ENCODE measurements at places on chromosomes 12 and 14.

GRCh38 chr14:102019006-102019540 lies 54.7 kb downstream of the DYNC1H1 start:
- DNase-seq: no peak

- no peak for DNase-seq
Measured at GRCh38 chr12:49227713-49228112, 37.2 kb upstream of the TUBA1C start.

- peak; percentile 31 for DNase-seq
Measured at GRCh38 chr12:47686645-47687240, 19.1 kb downstream of the RPAP3 start.

GRCh38 chr12:127936463-127936862 lies 330.5 kb upstream of the TMEM132C start:
- no peak for DNase-seq

DNA sequence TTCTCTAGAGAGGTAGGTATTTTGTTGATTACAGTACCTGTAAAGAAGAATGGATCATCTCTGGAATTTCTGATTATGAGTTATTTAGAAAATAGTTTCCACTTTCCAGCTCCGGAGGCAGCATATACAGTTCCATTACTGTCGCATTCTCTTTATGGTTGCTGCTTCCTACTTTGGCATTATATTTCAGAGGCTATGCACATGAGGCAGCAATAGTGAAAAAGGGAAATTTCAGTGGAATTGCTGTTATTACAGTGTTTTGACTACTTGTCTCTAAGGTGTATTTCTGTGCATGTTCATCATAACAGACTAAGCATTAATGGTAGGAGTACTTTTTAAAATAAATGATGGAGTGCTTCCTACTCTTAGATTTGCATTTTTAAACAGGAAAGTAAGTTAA lies 10.2 kb downstream of the GNG2 start:
- no peak for DNase-seq

- DNase-seq: no peak
Measured at GRCh38 chr14:53668897-53669296, 287.7 kb downstream of the BMP4 start.

- DNase-seq: no peak
Measured at GRCh38 chr14:95545515-95546168, 10.8 kb downstream of the GLRX5 start.

DNA sequence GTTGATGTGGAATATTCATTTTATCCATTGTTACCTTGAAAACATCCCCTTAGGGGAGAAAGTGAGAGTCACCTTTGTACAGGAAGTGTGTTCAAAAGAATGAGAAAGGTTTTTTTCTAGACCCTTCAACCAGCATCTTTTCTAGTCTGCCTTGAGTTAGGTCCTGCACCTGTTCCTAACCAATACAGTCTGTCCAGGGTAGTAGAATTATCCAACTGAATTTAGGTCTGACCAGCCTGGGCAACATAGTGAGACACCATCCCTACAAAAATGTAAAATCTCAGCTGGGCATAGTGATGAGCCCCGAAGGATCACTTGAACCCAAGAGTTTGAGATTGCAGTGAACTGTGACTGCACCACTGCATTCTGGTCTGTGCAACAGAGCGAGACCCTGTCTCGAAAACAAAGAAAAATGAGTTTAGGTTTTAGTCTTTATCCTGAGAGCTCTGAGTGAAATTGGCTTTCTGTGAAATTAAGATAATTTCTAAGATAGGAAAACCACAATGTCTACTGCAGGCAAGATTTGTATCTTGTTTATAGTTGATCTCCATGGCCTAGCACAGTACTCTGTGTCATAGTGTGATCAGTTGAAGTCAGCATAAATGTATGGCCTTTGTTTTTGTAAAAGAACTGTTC lies 25.2 kb downstream of the ARHGAP5 start:
- DNase-seq: no peak

GRCh38 chr14:22984959-22985658 lies 2.8 kb upstream of the AJUBA start:
- DNase-seq: no peak

DNA sequence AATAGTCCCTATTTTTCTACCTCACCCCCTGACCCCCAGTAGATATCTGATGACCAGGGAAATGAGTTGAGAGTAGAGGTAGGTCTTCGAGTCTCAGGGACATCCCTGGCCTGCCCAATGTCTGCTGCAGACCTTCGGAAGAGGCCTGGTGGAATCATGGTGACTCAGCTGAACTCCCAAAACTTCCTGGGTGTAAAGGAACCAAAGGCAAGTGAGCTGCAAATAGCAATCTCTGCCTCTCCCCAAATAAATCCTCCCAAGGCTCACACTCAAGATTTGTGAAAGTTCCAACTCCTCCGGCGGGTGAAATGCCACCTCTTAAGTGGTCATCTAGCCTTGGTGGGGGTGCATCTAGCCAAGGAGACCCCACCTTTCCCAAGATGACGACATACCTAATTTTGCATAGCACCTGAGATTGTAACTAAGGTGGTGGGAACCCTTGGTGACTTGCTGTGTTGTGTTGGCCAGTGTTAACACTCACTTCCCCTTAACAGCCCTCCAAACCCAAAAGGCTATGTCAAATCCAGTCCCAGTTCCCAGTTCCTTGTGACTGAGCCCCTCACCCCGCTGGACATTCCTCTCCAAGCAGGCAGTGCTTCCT lies 6.3 kb downstream of the ZFP36L1 start:
- no peak for DNase-seq

DNA sequence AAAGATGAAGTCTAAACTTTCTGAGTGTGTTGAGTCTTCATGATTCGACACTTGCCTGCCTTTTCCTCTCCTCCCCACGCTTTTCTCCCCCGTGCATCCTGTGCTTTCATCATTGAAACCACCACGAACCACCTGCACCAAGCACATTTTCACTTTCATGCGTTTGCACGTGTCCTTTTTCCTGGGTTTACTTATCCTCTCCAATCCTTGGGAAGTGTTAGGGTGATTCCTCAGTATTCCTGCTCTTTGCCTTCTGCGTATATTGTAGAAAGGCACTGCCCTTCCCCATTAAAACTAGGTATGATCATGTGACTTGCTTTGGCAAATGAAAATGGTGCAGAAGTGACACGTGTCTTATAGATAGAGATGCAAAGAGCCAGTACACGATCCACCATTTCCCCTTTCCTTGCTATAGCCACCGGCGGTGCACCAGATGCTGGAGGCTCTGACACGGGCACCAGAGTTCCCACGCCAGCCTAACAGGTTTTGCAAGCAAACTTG lies 106.6 kb downstream of the BRMS1L start:
- DNase-seq: no peak

Data from AML-193 (cell line).